ENCODE measurements at places on chromosomes 7 and 10.
A peak's percentile ranks its signal among the peaks of the same experiment; 100 is the strongest.

GRCh38 chr7:106537119-106537518 lies 123.8 kb downstream of the CCDC71L start:
- no peak for DNase-seq

GRCh38 chr10:93413252-93413689 lies 68.9 kb downstream of the MYOF start:
- DNase-seq = no peak

- DNase-seq = no peak
These were observed 25.8 kb downstream of the AQP1 start for GRCh38 chr7:30937416-30937815.

DNA sequence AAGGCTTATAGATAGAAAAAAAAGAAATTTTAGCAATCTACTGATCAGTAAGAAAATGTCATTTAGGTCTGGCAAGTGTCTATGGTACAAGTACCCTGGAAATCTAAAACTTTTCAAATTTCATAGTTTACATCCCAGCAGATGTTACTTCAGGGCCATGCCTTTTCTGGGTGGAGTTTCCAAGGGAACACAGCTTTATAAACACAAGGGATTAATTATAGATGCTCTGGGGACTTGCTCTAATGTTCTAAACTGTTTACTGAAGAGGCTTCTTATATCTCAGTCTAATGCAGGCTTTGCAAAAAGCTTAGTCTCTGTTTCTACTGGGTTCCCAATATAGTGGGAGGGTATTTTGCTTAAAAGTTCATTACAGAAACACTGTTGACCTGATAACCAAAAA lies 3.1 kb downstream of the CD36 start:
- no peak for DNase-seq

GRCh38 chr7:139763330-139763729 lies 14.5 kb downstream of the HIPK2 start:
- DNase-seq = no peak

DNA sequence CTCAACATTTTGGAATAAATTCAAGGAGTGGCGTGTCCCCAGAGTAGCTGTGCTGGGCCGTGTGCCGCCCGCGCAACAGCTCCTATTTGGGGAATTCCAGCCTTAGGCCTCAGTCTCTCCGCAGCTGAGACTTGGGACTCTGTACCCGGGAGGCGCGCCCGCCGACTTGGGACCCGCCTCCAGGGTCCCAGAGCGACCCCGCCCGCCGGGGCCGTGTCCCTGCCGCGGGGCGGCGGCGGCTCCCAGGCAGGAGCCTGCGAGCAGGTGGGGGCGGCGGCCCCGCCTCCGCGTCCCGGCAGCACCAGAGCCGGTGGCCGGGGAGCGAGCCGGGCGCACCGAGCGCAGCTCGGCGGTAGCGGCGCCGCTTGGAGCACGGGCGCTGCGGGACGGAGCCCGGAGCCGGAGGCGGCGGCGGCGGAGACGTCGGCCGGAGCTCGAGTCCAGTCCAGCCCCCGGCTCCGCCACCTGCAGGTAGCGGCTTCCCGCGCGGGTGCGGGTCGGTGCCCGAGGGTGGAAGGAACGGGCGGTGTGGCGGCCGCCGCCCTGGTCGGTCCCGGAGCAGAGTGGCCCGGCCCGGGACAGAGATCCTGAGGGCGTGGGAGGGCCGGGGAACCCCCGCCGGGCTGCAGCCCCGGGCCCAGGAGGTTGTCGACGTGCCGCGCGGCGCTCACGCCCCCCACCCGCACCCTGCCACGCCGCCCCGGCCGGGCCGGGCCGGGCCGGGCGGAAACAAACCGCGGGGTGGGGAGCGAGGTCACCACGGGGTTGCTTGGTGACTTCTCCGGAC lies at the start of gene WIPF3:
TSS of gene WIPF3 (plus strand) at position 301 of the 787 bp plus-strand sequence. CDS start 28,217 bp downstream, outside the sequence.
- DNase-seq = no peak

DNA sequence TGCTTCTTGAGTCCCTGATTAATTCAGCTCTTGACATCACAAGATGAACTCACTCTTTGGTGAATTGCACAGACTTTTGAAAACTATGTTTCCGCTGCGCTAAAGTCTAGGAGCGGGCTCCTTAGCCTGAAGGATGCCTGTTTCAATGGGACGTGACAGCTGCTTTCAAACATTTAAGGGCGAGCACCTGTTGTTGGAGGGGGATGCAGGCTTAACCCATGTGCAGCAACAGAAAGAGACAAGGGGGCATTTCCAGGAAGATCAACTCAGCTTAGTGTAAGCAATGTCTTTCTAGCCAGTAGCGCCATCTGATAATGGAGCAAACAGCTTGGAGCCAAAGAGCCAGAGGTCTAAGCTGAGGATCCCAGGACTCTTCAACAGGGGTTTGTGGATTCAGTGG lies 8.4 kb upstream of the PFKFB3 start:
- no peak for DNase-seq

DNA sequence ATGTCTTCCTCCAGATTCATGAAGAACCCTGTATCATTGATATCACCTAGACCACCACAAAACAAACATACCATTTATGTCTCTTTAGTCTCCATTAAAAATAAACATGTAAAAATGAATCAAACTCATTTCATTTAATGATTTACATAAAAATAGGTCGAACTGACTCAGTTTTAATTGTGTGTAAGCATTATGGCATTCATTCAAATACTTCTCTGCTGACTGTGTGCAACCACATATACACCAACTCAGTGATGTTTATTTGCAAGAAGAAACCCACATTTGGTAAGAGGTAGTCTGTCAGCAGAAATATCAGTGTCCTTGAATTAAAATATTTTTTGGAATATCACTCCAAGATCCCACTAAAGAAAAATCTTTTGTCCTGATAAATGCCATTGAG lies 30.5 kb downstream of the ABCB1 start:
- peak; percentile 21 for DNase-seq

GRCh38 chr7:157463245-157463644 lies 126.4 kb downstream of the DNAJB6 start:
- no peak for DNase-seq
